ENCODE measurements at places on chromosomes 1 and 21.

GRCh38 chr1:85202864-85203255 lies 2.0 kb upstream of the SYDE2 start:
- no peak for DNase-seq

- DNase-seq = no peak
Measured at GRCh38 chr1:247407180-247407616, 8.8 kb upstream of the NLRP3 start.

GRCh38 chr1:236837897-236838296 lies 42.8 kb downstream of the MTR start:
- no peak for DNase-seq

GRCh38 chr1:67729872-67730271 lies 44.9 kb downstream of the GADD45A start:
- DNase-seq = no peak

GRCh38 chr21:17901458-17902079 lies 82.4 kb upstream of the C21orf91 start:
- no peak for DNase-seq

GRCh38 chr1:245978915-245979314 lies 528.2 kb downstream of the SMYD3 start:
- DNase-seq = no peak

GRCh38 chr1:212981025-212981495 lies 30.7 kb downstream of the VASH2 start:
- no peak for DNase-seq

GRCh38 chr1:243701872-243702271 lies 148.2 kb downstream of the AKT3 start:
- DNase-seq = no peak

GRCh38 chr1:95145493-95145892 lies 28.3 kb downstream of the TLCD4 start:
- DNase-seq = no peak

Measured in GM04504 (cell line).